Stimulated activated CD8-positive, alpha-beta memory T cell treated with anti-CD3 and anti-CD28 coated beads, Interleukin-15, amount 100 ng/mL, for 24 hours (primary cell): ENCODE measurements at places on chromosomes 1 and 21.

DNA sequence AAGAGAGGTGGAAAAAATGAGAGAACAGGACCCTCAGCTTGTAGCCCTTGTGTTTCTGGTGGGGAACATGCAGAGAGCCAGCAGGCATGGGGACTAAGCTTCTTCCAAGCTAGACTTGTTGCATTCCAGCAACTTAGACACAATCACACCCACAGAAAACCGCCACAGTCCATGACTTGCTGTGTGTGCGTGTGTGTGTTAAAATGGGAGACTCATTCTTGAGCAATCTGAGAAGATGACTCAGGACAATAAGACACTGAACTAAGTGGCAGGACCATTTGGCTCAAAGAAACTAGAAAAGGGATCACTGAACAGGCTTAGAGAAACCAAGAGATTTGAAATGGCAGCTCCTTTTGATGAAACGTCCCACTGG lies 78.0 kb downstream of the HLX start:
- DNase-seq = no peak

DNA sequence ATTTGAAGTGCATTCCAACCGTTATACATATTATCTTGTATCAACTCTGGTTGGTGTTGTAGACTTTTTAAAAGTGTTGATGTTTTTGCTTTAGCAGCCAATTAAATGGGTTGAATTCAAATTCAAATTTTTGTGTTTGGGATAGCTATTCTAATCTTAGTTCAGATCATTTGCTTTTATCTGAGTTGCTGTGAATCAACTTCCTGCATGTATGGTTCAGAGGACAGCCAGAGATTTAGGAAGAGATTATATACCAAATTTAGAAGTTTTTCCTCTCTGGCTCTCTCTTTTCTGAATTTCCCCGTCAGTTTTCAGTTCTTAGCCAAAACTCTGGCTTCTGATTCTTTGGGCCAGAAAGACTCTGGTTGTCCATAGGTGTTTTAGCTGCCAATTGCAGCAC lies 415.5 kb downstream of the NUF2 start:
- no peak for DNase-seq

DNA sequence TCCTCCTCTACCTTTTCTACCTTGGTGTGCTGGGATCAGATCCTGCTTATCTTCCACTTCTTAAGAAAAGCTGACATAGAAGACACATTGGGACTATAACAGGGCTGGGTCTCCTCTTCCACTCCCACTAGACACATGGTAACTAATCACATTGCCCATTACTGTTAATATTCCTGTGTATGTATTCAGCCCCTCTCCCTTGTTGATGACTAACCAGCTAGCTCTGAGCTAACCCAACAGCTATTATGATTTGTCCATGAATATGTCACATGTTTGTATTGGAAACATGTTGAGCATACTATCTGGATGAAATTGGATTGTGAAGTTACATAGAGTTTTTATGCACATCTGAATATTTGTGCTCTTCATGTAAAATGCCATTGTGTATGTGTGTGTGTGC lies 52.9 kb downstream of the MPZL1 start:
- DNase-seq = no peak

DNA sequence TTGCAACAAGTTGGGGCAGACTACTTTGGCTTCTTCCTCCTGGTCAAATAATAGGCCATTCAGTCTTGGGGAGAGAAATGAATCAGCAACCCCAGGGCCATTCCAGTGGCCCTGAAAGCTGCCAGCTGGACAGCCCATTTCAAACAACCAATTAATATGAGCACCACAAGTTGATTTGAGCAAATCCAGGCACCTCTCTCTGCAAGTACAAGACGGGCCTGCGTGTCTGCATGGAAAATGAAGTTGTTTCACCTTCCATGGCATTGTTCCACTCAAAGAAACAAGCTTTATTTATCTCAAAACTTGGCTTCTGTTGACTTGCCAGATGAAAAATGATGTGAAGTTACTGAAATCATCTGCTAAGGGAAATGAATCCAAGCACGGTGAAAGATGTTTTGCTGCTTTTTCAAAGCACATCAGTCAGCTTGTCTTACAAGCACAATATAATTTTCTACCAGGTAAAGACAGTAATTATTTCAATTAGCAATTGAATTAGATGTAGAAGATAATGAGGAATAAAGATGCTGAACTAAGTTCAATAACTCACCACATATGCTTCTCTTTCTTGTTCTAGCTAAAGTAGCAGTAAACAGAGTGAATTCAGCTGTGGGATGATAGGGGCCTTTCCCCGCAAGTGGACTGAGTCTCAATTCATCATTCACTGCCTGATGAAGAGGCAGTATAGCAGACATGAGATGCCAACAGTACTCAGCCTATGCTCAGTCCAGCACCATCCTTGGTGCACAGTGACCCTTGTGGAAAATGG lies 95.2 kb upstream of the SSX2IP start:
- no peak for DNase-seq

DNA sequence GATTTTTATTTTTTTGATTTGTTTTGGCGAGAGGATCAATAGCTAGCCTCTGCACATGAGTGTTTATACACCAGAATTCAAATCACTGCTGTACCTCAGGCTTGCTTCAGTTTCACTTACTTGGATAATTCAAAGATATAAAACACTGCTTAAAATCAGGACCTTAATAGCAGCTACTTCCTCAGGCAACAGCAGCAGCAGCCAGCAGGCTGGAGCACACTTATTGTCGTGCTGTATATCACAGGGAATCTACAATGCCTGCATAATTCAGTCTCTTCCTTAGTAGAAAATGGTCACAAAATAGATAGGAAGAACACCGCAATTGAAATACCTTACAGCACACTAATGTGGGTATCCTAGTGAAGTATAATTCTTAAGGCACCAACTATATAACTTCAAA lies 497.3 kb downstream of the NEGR1 start:
- no peak for DNase-seq

GRCh38 chr1:199242601-199243000 lies 603.8 kb downstream of the PTPRC start:
- no peak for DNase-seq

DNA sequence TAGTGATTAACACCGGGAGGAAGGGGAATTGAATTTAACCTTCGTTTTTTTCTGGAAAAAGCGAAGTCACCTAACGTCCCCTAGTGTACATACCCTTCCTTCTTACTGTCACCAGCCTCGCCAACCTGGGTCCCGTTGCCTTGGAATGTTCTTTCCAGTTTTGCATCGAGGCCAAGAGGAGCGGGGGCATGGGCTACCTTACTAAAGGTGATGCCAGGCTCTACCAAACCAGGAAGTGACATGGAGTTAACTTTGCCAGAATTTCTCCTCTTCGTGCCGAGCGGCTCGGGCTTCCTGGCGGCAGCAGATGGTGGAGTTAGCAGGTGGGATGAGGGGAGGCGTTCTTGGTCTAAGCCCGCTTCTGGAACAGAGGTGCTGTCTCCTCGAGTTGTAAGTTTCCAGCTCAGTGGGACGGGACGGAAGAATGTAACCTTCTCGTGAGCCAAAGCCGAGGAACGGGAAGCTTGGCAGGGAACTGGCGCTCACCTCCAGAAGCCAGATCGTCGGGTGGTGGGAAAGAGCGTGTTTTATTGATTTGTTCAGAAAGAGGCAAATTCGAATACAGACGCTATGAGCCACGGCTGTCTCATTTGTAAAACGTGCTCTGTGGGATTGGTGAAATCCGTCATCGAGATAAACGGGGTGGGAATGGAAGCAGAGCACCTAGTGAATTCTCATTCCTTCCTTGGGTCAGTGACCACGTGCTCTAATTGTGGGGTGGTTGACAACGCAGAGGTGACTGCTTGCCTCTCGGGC lies 486 bp downstream of the NIPAL3 start:
- no peak for DNase-seq

DNA sequence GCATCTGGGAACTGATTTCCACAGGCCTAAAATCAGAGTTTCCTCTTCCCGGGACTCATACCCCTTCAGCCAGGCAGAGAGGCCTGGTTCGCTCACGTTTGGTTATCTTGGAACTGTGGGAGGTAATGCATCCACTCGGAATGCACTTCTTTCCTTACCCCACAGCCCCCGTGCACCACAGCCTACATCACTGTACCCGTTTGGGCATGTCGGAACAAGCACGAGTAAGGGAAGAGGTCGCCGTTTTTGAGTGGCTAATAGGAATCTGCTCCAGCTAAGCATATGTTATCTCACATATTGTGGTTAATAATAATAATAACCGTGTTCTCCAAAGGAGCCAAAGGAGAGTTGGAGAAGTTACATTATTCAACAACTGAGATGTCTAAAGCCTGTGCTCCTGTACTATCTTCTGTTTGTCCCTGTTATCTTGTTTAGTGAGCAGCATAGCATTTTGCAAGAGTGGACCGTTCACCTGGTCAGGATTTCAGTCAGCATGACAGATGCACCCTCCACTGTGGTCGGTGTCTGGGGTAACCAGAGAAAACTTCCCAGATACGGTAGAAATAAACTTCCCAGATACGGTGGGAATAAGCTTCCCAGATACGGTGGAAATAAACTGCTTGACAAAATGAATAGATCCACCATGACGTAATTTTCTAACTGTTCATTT lies 198.6 kb downstream of the SDCCAG8 start:
- DNase-seq = no peak

DNA sequence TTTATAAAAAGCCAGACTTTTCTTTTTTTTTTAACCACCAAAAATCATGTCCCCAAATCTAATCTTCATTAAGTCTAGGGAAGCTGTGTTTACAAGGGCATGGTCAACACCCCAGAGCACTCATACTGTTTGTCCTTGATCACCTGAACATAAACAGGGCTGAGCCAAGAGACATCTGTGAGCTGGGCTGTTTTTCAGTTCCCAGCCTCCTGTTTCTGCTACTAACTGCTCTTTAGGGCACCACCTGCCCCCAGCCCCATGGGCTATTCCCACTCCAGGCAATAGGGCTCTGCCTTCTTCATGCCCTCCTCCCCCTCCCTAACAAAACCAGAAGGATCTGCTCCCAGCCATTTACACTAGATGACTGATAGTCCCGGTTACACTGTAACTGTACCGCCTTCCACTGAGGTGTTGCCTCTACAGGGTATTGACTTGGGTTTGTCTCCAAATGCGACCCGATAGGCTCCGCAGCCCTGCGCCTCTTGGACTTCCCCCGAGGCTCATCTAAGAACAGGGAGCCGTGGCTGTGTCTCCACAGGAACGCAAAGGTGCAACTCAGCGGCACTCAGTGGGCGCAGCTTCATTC lies 11.7 kb upstream of the SLC26A9 start:
- DNase-seq = no peak

GRCh38 chr1:97364086-97364485 lies 556.7 kb downstream of the DPYD start:
- DNase-seq = no peak

DNA sequence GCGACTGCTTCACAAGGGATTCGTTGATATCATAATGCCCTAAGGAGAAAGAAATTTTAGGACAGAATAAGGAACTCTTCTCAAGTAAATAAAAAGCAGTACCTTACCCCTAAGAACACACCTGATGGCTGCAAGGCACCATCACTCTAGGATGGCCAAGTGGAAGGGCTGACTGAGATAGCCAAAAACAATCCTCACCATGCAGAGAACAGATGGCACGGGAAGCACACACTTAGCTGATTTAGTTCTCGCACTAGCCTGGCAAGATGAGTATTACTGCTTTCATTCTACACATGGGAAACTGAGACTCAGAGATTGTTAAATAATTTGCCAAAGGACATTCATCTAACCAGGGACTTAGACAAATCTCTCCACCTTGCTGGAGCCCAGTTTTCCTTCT lies 43.8 kb downstream of the STPG1 start:
- DNase-seq = no peak

DNA sequence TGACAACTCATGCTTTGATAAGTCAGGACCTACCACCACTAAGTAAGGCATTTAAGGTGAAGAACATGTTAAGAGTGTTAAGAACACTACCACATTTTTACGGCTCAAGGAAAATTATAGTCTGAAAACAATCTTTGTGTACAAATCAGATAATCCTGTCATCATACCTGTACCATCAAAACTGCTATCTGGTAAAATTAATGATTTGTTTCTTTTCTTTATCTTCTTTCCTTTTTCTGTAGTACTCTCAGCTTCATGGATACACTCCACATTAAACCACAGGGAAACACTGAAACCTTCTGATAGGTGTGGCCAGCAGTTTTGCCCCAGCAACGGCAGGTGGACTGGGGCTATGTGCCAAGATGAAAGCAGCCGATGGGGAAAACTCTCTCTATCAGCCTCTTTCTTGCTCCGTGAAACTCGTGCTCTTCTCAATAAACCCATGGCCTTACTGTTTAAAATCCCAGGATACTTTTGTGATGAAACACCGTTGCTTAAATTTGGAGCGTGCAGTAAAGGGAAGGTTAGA lies 75.1 kb downstream of the LYST start:
- no peak for DNase-seq

DNA sequence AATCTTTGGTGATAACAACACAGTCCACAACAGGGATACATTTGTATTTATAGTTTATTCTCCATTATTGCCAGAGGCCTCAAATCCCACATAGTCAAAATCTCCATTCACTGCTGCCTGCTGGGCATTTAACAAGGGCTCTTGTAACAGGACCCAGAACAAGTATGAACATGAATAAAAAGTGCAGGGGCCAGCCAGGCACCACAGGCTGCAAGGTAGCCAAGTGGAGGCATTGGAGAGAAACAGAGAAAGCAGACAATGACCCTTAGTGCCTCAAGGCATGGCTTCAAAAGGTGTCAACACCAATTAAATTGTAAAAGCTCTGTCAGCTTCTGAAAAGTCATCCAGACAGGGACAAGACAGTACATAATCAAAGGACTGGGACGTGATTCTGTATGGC lies 116.8 kb downstream of the ATP6V1G3 start:
- DNase-seq = no peak

- DNase-seq = no peak
These were observed 433 bp upstream of the KAZN start for GRCh38 chr1:14598007-14598497.

DNA sequence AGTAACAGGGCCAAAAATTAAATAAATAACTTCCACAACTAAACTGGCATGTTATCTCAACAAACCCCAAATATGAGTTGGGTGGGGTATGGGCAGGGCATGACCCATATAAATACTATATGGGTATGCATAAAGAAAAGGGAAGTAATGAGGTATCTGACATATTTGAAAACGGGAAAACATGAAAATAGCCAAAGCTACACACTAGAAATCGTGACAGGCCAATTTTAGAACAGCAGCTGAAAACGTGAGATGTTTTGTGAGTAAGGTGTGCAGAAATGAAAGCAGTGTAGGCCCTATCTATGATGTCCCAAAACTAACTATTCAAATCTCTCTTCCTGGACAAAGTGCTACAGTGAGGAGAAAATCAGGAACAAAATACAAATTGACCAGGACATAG lies 537.9 kb upstream of the NR5A2 start:
- no peak for DNase-seq

GRCh38 chr1:45456531-45456930 lies 34.4 kb downstream of the TESK2 start:
- DNase-seq = no peak
